ENCODE measurements at places on chromosomes 16 and 17.

DNA sequence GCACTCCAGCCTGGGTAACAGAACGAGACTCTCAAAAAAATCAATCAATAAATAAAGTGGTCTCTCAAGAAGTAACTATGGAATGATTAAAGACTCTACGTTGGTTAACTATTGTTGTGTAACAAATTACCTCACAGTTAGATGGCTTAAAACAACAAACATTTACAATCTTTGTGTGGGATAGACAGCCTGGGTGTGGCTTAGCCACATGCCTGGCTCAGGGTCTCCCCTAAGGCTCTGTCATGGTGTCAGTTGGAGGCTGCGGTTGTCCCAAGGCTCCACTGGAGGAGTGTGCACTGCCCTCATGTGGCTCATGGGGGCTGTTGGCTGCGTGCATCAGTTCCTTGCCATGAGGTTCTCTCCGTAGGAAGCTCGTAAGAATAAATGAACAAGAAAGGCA lies 294.5 kb downstream of the SNX29 start:
- peak; percentile 5 for DNase-seq

DNA sequence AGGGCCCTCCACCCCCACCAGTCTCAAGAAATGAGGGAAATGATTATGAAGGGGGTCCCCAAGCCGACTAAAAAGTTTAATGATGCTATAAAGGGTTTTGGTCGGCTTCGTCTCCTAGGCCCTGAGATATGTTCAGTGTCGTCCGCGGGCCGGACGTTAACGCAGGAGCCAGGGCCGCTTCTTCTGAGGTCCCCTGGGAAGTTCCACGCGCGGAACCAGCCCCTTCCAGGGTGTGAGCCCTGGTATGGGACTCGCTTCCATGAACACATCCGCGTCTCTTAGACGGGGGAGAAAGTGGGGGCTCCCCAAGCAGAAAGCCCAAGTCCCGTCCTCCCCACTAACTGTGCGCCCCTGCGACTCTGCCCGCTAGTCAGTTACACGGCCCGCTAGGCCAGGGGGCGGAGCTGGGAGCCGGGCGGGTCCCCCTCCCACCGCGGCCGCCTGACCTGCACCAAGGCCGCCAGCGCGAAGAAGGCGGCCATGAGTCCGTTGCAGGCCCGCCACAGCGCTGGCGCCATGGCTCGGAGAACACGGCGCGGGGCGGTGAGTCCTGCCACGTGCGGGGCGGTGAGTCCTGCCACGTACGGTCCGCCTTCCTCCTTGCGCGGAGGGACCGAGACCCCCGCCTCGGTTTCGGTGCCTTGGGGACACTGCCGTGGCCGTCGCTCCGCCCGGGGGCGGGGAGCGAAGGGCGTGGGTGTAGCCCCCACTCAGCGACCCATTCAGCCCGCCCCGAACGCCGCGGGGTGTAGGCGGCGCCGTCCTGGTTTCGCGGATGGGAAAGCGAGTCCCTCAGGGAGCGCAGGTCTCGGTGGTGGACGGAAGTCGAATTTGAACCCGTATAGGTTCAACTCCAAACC lies at the start of gene TMEM220:
TMEM220 (minus strand) TSS at position 690 of the 860 bp plus-strand sequence; CDS start at position 518, 172 bp downstream.
- no peak for DNase-seq

DNA sequence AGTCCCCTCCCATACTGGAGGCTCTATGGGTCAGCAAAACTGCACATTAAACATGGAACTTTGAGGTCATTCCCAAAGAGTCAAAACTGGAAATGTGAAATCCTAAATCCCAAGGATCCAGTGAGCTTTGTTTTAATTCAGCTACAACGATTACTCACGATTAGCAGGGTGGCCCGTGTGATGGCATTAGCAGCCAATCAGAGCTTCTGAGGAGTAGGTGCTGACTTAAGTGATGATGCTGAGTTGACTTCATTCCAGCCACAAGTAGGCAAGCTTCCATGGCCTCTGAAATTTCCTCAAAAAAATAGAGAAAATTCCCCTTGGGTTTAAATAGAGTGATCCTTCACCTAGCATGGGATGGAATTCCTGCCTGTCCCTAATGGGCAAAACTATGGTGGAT lies 28.1 kb upstream of the BEAN1 start:
- DNase-seq: no peak

DNA sequence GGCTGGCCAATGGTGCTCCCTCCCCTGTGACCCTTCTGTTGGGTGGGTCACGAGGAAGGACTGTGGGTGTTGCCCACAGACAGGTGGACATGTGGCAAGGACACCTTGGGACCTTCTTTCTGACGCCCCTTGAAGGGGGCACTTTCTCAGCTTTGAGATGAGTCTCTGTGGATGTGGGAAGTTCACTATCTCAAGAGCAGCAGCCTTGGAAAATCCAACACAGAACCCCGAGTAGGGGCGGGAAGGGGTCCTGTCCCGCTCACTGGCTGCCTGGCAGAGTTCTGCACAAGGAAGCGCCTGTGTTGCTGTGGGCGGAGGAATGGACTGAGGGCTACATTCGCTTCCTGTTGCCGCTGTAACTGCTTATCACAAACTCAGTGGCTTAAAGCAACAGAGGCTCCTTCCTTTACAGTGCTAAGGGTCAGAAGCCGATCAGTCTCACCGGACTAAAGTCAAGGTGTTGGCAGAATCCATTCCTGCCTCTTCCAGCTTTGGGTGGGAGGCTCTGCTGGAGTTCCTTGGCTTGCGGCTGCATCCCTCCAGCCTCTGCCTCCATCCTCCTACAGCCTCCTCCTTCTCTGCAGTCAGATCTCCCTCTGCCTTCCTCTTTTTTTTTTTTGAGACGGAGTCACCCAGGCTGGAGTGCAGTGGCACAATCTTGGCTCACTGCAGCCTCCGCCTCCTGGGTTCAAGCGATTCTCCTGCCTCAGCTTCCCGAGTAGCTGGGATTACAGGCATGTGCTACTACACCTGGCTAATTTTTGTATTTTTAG lies 305.2 kb downstream of the SEC14L1 start:
- no peak for DNase-seq

GRCh38 chr17:43416998-43417890 lies 18.5 kb downstream of the ARL4D start:
- DNase-seq: peak; percentile 26

GRCh38 chr16:81547194-81547938 lies 102.8 kb downstream of the CMIP start:
- no peak for DNase-seq

- DNase-seq: no peak
These were observed 36.2 kb downstream of the MPHOSPH6 start for GRCh38 chr16:82133798-82134197.

DNA sequence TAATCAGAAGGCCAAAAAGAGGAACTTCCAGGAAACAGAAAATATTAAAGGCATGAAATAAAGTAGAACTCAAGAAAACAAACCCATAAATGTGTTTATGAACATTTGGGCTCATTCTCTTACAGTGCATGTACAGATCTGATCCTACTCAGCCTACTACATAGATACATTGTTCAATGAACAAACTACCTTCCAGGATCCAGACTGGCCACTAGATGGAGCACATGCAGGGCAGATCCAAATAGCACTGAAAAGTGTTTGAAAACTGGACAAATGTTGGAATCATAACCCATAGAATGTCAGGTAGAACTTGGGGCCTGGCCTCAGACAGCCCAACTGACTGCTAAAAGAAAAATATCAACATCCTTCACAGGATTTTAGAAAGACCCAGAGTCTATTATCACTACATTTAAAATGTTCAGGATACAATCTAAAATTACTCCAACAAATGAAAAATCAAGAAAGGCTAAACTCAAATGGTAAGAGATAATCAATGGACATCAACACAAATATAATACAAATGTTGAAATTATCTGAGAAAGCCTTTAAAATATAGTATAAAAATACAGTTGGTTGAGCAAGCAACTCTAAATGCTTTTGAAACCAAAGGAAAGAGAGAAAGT lies 122.4 kb upstream of the NUDT7 start:
- DNase-seq: peak; percentile 1

DNA sequence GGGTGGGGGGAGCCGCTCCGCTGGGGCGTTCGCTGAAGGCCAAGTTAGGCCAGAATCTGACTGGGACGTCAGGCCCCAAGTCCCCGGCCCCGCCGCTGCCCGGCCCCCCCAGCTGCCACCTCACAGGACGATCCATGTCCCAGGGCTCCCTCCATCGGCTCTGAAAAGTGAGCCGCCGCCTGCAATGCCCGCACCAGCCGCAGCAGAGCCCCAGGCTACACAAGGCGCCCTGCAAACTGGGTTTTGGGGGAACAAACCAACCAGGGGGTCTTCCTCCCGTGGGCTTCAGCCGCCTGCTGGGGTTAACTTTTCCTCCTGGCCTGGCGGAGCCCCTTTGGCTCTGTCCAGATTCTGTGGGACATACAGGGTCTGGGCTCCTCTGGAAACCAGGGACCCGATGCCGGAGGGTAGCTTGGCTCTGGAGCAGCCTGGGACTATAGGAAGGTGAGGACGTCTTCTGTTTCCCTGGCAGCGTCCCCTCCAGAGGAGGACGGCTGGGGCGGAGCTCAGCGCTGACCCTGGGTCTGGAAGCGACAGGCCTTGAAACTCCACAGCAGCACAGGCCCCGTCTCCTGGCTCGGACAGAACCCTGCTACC lies 835 bp downstream of the NME4 start:
- DNase-seq: peak; percentile 15

GRCh38 chr16:80191928-80192327 lies 348.9 kb upstream of the DYNLRB2 start:
- no peak for DNase-seq

- no peak for DNase-seq
These were observed 917 bp downstream of the YWHAE start for GRCh38 chr17:1398931-1399678.

DNA sequence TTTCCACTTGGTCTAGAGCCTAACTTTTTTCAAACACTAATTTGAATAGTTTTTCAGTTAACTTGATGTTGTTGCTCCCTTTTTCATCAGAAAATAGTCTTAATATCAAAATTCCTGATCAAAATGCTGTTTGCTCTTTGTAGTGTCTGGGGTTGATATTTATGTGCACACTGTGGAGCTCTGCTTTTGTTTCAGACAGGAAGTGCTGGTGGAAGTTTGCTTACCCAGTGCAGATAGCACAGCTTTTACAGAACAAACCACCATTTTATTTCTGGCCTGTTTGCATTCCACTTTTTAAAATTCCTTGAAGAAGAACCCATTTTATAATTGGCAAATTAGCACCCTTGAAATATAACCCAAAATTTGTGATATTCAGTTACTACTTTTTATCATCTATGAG lies 125.4 kb downstream of the MRTFB start:
- DNase-seq: no peak

GRCh38 chr17:5678171-5678570 lies 93.9 kb upstream of the NLRP1 start:
- DNase-seq: no peak

GRCh38 chr17:36544044-36544306 lies 744 bp upstream of the GGNBP2 start:
- no peak for DNase-seq

DNA sequence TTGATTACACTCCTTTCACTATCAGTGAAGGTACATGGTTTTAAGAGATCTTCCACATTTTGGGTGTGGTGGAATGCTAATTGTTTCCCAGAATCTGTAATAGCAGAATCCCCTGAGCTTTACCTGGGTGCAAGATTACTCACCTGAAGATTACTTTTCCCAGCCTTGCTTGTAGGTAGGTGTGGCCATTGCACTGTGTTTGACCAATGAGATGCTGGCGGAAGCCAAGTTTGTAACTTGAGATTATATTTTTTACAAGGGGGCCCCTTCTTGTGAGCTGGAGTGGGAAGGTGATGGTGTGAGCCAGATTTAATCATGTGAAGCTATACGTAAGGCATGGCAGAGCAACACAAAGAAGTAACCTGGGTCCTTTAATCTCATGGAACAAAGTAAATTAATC lies 294.3 kb downstream of the TOX3 start:
- DNase-seq: no peak

DNA sequence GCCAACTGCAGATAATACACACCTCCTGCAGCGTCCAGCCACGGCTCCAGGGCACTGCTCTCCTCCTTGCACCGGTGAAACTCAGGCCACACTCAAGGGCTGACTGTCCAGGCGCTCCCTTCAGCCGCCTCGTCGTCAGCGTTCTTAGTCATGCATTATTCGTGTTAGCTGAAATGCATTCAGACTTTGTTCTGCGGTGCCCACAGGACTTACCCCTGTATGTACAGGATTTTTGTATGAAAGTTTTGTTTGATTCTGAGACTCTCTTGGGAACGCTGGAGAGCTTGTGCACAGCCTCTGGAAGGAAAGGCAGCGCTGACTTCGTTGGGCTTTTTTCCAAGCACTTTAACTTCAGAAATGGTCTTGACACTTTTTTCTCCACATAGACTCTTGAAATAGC lies 22.1 kb downstream of the CIBAR2 start:
- DNase-seq: no peak

GRCh38 chr16:73527187-73527586 lies 479.3 kb upstream of the ZFHX3 start:
- DNase-seq: no peak

- no peak for DNase-seq
These were observed 28.4 kb downstream of the UBALD1 start for GRCh38 chr16:4586291-4586690.

DNA sequence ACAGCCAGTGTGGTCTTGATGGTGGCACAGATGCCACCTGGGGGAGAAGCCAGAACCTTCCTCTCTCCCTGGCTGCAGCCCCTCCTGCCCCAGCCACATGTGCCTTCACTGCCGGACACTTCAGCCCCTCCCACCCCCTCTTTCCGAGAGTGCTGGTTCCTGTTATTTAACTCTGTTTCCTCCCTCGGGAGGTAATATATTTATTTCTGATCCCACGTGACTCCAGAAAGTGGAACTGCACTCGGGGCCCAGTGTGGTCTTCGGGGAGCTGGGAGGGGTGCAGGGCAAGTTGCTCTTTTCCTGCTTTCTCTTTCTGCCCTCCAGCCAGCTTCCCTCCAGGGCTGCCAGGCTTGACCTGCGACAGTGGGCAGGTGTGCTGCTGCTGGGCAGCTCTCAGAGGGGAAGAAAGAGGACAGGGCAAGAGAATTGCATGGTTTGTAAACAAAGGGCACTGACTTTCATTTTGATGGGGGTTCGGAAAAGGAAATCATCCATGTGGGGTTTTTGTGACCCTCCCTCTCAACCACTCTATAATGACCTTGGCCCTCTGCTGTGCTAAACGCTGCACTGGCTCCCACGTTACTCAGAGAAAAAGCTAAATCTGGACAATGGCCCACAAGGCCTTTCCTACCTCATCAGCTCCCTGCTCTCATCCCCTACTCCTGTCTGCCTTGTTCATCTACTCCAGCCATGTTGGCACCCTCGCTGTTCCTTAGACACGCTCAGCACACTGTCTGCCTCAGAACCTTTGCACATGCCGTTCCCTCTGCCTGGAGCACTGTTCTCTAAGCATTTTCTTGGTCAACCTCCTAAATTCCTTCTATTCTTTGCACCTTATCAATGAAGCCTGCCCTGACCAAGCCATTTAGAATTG lies 8.2 kb upstream of the CIITA start:
- no peak for DNase-seq
